MCF 10A (cell line): ENCODE measurements at places on chromosomes 5 and 9.

DNA sequence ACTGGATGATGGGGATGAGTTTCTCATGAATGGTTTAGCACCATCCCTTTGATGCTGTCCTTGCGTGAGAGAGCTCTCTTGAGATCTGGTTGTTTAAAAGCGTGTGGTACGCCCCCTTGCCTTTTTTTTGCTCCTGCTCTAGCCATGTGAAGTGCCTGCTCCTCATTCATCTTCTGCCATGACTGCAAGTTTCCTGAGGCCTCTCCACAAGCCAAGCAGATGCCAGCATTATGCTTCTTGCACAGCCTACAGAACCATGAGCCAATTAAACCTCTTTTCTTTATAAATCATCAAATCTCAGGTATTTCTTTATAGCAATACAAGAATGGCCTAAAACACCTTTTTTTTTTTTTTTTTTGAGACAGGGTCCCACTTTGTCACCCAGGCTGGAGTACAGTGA is 32.8 kb downstream of the FNIP1 start:
- DNase-seq = no peak

GRCh38 chr5:149046196-149046829 is 16.5 kb downstream of the SH3TC2 start:
- no peak for DNase-seq

- DNase-seq = no peak
Measured at GRCh38 chr9:126342621-126343031, 16.0 kb downstream of the MVB12B start.

DNA sequence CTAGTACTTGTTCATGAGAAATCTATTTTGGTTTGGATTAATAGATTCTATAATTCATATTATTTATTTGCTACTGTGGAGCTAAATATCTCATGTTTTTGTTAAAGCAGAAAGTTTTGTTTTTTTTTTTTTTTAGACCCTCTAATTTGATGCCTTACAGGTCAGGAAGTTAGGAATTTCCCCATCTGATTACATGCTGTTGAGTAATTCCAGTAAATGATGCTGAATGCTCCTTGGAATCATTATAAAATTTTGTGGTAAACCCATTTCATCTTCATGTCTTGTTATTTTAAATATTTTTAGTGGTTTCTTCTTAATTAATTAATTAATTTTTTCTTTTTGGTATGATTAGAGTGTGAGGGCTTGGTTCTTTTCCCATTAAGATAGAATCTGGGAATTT is 35.6 kb downstream of the NNT start:
- no peak for DNase-seq

DNA sequence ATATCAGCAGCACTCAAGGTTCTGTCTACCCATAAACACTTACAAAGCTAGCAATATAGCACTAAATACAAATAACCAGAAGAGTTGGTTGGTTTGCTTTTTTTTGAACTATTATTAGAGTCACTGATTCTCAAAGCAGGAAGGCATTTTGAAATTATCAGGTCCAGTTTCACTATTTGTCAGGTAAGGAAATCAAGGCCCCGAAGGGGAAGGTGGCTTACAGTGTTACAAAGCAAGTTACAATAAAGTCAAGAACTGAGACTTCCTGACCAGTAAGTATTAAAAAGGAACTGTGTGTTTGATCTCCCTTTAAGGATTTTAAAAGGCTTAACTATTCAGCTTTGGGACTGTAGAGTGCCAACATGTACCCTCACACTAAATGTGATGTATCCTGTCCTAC is 10.8 kb downstream of the C5orf15 start:
- no peak for DNase-seq

DNA sequence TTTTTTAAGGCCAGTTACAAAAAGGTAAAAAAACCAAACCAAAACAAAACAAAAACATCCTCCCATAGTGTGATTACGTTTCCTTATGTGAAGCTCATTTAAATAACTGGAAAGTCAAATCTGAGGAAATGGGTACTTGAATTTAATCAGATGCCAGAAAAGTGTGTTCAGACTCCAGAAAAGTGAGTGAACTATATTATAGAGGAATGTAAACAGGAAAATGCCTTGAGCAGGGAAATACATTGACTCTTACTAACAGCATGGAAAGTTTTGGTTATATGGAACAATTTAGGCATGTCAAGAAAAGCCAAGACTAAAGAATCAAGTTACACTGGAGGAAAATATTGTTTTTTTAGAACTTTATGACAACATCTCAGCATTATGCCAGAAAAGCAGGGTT is 37.8 kb upstream of the RNF20 start:
- no peak for DNase-seq

- DNase-seq = no peak
Measured at GRCh38 chr5:172402531-172403188, 51.7 kb downstream of the SH3PXD2B start.

DNA sequence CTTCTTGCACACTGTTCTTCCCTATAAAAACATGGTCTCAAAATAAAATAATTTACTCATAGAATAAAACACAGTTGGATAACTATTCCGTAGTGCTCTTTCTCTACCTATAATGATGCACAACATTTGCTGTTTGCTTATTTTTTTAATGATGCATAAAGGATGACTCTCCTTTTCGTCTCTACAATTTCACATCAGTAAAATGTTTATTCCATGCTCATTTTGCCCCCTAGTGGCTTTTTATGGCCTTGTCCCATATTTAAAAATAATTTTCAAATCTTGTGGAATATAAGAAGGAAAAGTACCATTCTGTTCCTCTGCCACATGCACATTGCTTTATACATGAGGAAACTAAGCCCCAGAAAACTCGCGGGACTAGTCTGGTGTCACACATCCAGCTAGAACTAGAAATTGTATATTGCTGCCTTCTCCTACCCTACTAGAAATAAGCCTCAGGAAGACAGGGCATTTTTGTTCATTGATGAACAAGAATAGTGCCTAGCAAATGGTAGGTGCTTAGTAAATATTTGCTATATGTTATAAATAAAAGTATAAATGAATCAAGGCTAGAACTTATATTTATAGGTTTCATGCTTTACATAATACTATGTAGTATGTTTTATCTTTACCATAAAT is 12.7 kb downstream of the KCTD16 start:
- DNase-seq = peak; percentile 64

DNA sequence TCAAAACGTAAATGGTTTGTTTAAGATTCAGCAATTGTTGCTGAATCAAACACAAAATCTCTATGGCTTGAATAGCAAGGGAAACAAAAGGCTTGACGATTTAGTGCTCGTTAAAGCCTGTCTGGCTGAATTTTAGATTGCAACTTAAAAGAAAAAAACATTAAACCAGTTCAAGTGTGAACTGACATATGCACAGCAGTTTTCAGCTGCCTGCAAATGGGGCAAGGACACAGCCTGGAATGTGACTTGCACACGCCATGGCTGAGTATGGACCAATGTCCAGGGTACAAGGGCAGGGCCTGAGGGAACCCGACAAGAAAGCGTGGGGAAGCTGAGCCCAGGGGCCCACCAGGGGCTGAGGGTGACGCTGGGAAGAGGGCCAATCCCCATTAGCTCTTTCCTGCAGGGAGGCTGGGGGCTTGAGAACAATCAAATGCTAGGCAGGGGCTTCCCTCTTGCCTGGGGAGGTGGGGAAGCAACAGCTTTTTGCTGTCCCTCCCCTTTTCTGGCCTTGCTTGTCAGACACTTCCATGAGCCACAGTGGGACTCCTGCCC is 89.6 kb upstream of the LRRTM2 start:
- DNase-seq = no peak

DNA sequence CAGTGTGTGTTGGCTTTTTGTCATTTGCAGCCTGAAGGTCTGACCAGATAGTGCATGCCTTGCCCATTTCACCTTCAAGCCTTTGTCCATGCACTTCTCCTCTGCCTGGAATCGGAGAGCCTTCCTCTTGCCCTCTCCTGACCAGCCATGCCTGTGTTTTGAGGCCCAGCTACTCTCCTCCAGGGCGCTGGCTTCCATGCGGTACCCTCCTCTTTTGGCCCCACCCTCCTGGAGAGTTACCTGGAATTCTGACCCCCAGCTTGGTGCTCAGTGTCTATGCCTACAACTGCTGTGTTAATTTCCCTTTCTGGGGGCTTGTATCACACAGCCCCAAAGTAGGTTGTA is 52.5 kb downstream of the CXXC5 start:
- no peak for DNase-seq

GRCh38 chr9:31759703-31760102 is 624.7 kb upstream of the ACO1 start:
- DNase-seq = no peak

GRCh38 chr5:180636403-180637075 is 12.9 kb downstream of the FLT4 start:
- no peak for DNase-seq

- DNase-seq = peak; percentile 16
Measured at GRCh38 chr9:130606887-130607600, 27.7 kb downstream of the FUBP3 start.
